ENCODE measurements at places on chromosomes 16 and 17. TPM values are rescaled to one million over a fixed set of nuclear protein-coding genes. Genes with fewer than 3 reads are reported as not detected.

Gene TNP2
- not detected for total RNA-seq

Gene SPATA22
- total RNA-seq: 0.89 TPM

- H3K27me3 ChIP-seq: no peaks in the 10 kb centered on the region
- peaks cover 1% of the 10 kb centered on the region for H3K4me1 ChIP-seq
- no peaks in the 10 kb centered on the region for H3K36me3 ChIP-seq
- no peak for DNase-seq
Observed at GRCh38 chr16:87212026-87212425, 105.2 kb downstream of the C16orf95 start.

GRCh38 chr17:2964370-2964769, 99.0 kb downstream of the OR1D5 start:
- no peak for DNase-seq
- H3K4me3 ChIP-seq: no peak overlapping the region
- no peaks in the 10 kb centered on the region for H3K27me3 ChIP-seq
- H3K27ac ChIP-seq: no peak overlapping the region
- no peaks in the 10 kb centered on the region for H3K36me3 ChIP-seq

GRCh38 chr17:1611715-1612114, 16.9 kb downstream of the SLC43A2 start:
- DNase-seq: no peak
- no peak overlapping the region for H3K4me3 ChIP-seq
- H3K27me3 ChIP-seq: no peaks in the 10 kb centered on the region
- no peaks in the 10 kb centered on the region for H3K4me1 ChIP-seq
- H3K36me3 ChIP-seq: no peaks in the 10 kb centered on the region
- H3K27ac ChIP-seq: no peak overlapping the region

- DNase-seq: no peak
- no peak overlapping the region for H3K27ac ChIP-seq
- no peaks in the 10 kb centered on the region for H3K27me3 ChIP-seq
- no peaks in the 10 kb centered on the region for H3K36me3 ChIP-seq
- no peaks in the 10 kb centered on the region for H3K4me1 ChIP-seq
Observed at GRCh38 chr17:71402661-71403141, 718.1 kb upstream of the SOX9 start.

- no peaks in the 10 kb centered on the region for H3K4me1 ChIP-seq
- no peaks in the 10 kb centered on the region for H3K36me3 ChIP-seq
- no peak overlapping the region for H3K27ac ChIP-seq
- DNase-seq: no peak
Observed at GRCh38 chr16:52573365-52574299, 26.7 kb upstream of the TOX3 start.

DNA sequence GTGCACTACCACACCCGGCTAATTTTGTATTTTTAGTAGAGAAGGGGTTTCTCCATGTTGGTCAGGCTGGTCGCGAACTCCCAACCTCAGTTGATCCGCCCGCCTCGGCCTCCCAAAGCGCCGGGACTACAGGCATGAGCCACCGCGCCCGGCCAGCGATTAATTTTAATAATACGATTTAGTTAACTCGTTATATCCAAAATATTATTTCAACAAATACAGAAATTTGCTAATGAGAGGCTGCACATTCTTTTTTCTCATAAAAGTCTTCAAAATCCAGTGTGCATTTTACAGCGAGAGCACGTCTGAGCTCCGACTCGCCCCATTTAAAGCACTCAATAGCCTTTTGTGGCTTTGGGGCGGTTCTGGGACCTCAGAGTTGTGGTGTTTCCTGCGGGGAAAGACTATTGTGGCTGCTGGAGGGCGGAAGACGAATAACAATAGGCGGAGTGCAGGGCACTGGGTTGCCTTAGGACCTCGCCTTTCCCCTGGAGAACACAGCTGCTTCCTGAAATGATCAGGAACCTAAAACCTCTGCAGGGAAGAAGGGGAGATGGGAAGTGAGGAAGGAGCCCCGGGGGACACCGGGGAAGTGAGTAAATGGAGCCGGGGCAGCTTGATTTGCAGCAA, 2.9 kb upstream of the ZSCAN10 start:
- H3K27me3 ChIP-seq: no peaks in the 10 kb centered on the region
- H3K4me3 ChIP-seq: no peak overlapping the region
- no peaks in the 10 kb centered on the region for H3K36me3 ChIP-seq
- no peak overlapping the region for H3K27ac ChIP-seq
- peaks cover 2% of the 10 kb centered on the region for H3K4me1 ChIP-seq

- H3K4me1 ChIP-seq: peaks cover 8% of the 10 kb centered on the region
- DNase-seq: no peak
- no peaks in the 10 kb centered on the region for H3K27me3 ChIP-seq
- peak overlapping the region; percentile 64 for H3K27ac ChIP-seq
- no peaks in the 10 kb centered on the region for H3K36me3 ChIP-seq
- H3K4me3 ChIP-seq: no peak overlapping the region
Observed at GRCh38 chr17:81435652-81436293, 40.5 kb downstream of the BAHCC1 start.

Gene IRF8
- 3.2 TPM for total RNA-seq

DNA sequence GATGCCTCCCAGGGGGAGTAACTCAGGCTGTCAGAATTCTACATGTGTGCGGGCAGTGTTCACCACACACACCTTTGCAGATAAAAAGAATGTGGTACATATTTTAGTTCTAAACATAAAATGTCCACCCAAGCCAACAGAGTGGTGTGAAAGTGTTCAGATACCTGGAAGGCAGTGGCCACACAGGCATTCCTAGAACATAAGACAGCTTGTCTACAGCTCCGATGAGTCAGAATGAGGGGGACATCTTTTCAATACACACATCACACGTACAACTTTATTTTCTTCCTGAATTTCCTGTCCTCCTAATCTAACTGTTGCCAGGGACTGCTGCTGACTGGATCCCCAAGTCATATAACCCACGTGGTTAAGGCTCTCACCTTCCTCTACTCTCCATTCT, 142.3 kb downstream of the ZFHX3 start:
- no peaks in the 10 kb centered on the region for H3K36me3 ChIP-seq
- DNase-seq: no peak

Measured in ovary (tissue), 10 donors.